ENCODE measurements at places on chromosomes 6 and 20. TPM values are rescaled to one million over a fixed set of nuclear protein-coding genes. Genes with fewer than 3 reads are reported as not detected.

DNA sequence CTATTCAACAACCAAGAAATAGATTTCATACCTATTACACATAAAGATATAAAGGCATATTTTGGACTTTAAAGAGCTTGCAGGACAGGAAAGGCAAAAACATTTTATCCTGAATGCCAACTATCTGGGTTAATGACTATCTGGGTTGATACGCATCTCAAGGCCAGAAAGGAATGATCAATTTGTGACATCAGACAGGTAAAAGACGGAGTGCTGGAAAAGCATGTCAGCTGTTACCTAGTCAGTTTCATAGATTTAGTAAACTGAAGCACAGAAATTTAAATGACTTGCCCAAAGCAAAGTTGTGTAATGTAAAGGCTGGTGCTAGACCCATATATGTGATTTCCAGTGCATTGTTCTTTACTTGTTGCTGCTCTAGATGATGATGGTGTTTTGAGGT, 36.8 kb downstream of the HDAC2 start:
- no peak for DNase-seq

- no peak for DNase-seq
Measured at GRCh38 chr20:45209924-45210323, 3.1 kb downstream of the SEMG1 start.

DNA sequence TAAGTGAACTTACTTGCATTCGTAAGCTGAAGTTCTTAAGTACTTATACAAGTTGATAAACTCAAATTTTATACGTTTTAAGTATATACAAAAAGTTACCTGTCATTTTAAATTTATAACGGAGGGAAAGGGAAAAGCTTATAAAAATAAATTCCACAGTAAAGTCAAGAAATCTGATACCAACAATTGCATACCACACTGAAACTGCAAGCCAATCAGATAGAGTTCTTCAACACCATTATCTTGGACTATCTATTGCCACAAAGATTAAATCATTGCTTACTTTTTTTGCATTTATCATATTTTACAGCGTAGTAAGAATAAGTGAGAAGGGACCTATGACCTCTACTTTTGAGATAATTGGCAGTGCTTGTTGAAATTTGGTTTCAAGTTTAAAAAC, 386.7 kb downstream of the TFAP2A start:
- no peak for DNase-seq

GRCh38 chr20:2984956-2985661, 58.3 kb upstream of the GNRH2 start:
- DNase-seq: no peak

DNA sequence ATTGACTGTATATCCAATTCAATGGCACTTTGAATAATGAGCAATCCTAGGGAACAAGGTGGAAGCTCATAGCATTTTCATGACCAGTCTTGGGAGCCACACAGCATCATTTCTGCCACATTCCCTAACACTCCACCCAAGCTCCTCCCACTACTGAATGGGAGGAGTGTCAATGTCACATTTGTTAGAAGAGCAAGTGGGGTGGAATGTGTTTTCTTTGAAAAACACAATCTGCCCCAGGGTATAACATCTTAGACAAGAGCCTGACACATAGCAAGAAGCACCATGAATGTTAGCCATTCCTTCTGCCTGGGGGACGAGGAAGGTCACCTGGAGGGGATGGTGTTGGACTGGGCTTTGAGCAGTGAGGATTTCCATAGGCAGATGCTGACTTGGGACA, 258.3 kb upstream of the PMEPA1 start:
- DNase-seq: no peak

DNA sequence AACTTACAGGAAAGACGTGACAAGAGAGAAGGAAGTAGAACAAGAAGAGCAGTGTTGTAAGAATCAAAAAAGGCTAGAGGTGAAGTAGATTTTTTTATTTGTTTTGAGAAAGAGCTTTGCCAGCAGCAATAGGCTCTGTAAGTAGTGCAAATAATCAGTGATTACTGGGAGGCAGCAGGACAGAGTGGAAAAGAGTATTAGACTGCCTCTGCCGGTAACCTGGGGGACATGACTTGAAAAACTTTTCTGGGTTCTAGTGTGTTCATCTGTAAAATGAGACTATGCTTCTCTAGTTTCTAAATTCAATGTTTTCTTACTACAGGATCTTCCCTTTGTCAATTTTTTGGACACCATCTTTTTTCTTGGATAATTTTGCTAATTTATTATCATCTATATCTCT, 5.8 kb upstream of the IRAK1BP1 start:
- no peak for DNase-seq

DNA sequence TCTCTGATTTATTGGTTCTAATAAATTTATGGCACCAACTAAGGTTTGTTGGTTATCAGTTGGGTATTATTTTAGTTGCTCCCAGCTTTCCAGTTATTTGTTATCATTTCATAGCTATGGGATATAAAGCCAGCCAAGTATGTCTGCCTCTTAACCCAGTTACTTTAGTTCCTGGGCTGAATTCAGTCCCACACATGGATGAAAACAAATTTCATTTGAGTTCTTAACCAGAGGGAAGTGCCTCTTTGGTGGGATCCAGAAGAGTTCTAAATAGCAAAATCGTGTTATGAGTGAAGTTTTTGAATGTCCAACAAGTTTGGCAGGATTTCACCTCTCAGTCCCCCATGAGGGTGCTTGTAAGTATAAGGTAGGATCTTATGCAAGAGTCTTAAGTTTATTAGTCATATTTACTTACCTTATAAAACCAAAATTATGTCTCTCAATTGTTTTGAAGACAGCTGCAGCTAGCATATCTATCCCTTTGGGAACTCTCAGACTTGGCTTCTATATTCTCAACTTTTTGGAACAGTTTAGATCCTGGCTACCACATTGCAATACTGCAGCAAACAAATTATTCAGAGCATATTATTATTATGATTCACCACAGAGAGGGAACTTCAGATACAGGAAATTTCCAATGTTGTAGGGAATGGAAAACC, 683.6 kb downstream of the BCKDHB start:
- DNase-seq: no peak

DNA sequence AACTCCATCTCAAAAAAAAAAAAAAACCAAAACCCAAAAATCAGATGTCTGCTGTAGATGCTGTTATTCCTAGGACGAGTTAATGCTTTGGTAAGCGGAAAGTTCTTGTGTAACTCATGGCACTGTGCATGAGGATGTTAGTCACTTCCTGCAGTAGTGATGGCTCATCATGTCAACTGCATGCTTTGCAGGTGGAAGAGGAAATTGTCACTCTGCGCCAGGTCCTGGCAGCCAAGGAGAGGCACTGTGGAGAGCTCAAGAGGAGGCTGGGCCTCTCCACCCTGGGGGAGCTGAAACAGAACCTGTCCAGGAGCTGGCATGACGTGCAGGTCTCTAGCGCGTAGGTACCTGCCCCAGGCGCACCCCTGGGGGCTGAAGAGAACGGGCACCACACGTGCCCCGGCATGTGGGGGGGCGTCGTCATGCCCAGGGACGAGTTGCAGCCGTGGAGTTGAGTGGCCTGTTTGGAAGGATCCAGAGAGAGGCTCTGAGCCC, 8.5 kb downstream of the TPD52L2 start:
- DNase-seq: no peak

GRCh38 chr20:57869291-57869950, 159.6 kb upstream of the PMEPA1 start:
- no peak for DNase-seq

DNA sequence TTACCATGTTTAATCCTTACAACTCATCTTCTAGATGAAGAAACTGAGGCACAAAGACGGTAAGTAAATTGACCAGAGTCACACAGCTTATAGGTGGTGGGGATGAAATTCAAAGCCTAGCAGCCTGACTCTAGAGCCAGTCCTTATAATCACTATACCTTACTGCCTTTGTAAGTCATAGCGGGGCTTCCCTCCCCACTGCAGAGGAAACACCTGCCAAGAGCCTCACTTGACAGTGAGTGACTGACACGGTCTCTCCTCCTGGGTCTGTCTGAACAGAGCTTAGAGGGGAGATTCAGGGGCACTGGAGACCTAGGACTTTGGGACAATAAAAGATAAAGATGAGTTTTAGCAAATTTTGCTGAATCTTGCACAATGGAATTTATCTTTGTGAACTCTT, 12.8 kb downstream of the SUN5 start:
- no peak for DNase-seq

DNA sequence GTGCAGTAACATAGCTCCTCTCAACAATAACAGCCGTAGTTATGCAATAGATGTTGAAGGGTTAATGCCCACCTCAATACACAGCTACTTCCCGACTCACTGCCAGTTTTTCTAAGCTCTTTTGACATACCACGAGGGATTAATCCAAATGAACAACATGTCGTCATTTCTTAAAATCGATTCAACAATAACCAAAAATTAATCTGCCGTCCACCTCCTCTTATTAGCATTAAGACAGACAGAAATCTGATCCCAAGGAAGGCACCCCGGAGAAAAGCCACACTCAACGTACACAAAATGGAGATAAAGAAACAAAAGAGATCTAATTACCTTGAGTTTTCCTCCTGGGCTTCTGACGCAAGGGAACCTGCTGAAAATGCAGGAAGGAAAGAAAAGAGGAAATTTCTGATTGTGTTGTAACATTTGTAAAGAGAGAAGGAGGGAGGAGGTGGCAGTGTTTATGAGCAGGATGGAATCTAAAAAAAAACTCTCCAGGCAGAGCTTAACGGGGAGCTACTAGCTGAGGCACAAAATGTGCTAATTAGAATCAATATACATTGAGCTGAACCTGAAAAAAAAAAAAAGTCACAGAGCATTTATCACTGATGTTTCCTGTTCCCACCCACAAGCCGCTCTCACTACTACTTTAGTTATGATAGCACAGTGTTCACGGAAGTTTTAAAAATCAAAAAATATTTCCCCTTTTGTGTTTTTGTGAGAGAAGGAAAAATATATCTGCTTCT, 109.3 kb downstream of the IPCEF1 start:
- peak; percentile 44 for DNase-seq

- DNase-seq: no peak
Measured at GRCh38 chr20:7220755-7221154, 453.3 kb downstream of the BMP2 start.

GRCh38 chr6:167497428-167498056, 172.7 kb downstream of the TTLL2 start:
- DNase-seq: no peak

DNA sequence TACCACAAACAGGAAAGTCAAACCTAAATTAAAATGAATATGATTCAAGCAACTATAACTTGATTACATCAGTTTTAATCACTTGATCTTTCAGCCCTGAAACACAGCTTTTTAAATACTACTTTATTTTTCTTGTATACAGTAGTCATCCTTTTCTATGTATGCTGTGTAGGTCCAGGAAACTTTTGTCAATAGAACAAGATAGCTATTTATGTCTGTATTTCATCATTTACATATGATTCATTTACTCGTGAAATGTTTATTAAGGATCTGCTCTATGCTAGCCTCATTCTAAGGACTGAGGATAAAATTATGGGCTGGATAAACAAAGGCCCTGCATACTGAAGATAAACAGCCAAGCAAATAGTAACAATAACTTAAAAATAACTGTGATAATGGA, 930.2 kb downstream of the TFAP2A start:
- no peak for DNase-seq

Gene CENPQ
- 31.1 TPM for total RNA-seq

DNA sequence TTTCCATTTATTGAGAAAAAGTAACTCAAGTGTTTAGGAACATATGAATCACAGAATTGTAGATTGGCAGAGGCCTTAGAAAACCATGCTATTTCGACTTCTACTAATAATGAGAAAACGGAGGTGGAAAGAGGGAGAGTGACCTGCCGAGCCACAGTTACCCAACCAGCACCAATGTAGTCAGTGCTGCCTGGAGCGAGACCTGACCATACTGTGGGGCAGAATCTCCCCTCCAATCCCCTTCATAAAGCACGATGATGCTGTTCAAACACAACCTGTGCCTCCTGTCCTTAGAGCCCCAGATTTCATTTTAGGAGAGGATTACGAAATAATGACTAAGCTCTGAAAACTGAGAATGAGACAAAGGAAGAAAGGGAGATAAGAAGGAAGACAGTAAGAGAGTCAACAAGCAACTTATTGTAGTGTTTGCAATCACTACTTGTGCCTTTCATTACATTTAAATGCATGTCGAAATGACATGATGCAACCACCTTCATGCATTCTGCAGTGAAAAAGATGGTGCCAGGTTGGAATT, 70.6 kb downstream of the ATXN1 start:
- no peak for DNase-seq

GRCh38 chr6:41689171-41690008, 46.0 kb downstream of the TFEB start:
- DNase-seq: no peak

Gene BTN1A1
- total RNA-seq: not detected
